Right ventricle myocardium inferior (tissue), 1 donor: ENCODE measurements at places on chromosomes 1 and 21.

DNA sequence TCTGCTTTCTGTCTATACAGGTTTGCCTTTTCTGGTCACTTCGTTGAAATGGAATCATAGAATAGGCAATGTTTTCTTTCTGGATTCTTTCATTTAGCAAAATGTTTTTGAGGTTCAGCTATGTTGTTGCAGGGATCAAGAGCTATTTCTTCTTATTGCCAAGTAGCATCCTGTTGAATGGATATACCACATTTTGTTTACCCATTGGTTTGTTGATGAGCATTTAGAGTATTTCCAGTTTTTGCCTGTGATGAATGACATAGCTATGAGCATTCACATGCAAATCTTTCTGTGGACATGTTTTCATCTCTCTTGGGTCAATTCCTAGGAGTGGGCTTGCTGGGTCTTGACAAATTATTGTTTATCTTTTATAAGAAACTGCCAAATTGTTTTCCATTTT, 115.5 kb downstream of the ACTL8 start:
- DNase-seq, result no peak

DNA sequence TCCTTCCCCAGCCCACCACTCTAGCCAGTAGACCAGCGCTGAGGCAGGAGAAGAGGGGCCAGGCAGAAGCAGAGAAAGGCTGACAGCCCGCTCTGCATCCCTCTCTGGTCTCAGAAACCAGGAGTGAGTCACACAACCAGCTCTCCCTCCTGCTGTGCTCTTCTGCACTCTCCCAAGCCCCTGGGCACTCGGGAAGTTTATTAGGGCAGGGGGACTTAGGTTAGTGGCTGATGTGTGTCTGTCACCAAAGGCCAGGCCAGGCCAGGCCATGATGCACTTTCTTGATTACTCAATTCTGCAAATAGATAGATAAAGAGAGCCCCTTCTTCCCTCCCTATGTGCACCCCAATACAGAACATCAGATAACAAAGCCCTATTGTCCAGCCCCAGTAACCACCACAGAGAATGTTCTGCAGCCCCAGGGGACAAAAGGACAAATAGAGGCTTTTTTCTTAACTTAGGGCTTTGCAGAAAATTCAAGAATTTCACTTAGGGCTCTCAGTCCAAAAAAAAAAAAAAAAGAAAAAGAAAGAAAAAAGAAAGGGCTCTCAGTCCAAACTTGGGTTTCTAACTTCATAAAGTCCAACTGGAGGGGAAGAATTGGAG, 52.9 kb upstream of the CNTN2 start:
- no peak for DNase-seq

DNA sequence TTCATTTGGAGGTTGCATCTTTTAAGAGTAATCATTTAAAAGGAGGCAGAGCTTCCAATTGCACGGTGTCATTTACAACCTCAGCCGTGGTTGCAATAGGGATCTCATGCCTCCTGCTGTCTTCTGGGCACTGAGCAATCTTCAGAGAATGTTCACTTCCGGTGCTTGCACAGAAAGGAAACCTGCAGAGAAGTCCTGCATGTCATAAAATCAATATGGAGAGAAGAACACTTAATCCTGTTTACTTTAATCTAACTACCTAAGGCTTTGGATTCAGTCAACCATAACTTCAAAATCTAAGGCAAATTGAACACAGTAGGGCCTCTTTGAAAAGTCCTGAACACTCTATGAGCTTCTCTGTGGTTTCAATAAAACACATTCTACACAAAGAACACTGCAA, 11.3 kb upstream of the MAP10 start:
- no peak for DNase-seq

DNA sequence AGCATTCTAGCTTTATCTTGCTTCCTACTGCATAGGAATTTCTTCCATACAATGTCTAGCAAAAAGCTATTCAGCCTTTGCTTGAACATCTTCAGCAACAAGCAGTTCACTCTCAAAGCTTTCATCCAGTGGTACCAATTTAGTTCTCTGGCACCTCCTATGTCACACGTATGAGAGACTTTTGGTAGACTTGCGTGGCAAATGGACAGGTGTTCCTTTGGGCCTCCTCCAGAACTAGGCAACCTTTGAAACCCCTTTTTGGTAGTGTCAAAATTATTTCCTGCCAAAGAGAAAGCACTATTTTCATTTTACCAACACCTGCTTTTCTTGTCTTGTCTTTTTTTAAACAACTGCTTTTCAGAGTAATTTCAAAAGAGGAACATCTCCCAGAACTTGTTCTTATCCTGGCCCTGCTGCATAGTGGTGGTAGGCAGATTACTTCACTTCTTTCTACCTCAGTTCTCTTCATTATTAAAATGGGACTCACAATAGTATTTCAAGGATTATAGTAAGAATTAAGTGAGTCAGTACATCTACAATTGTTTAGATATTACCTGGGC, 122.4 kb downstream of the MAST2 start:
- no peak for DNase-seq

DNA sequence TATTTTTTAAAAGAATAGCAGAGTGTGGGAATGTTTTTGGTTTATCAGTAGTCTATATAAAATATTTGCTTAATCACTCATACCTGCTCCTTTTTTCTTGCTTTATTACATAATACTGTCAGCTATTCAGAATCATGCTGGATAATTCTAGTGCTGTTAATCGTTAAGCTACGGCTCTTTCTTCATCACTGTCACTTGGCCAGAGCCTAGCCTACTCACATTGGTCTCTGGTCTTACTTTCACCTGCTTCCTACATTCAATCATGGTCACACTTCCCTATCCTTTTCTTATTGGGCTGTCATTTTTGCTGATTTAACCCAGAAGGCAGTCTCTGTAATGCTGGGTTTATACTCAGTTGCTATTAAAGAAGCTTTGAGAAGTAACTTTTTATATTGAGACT, 2.5 kb downstream of the KLHL20 start:
- DNase-seq, result no peak

GRCh38 chr1:146021050-146021445, 487 bp downstream of the HJV start:
- no peak for DNase-seq

- DNase-seq, result no peak
Measured at GRCh38 chr21:45416620-45417019, 11.7 kb downstream of the COL18A1 start.

- no peak for DNase-seq
Measured at GRCh38 chr1:244150665-244151064, 99.6 kb downstream of the ZBTB18 start.

- no peak for DNase-seq
Measured at GRCh38 chr1:43867976-43868740, 65.4 kb upstream of the ARTN start.

DNA sequence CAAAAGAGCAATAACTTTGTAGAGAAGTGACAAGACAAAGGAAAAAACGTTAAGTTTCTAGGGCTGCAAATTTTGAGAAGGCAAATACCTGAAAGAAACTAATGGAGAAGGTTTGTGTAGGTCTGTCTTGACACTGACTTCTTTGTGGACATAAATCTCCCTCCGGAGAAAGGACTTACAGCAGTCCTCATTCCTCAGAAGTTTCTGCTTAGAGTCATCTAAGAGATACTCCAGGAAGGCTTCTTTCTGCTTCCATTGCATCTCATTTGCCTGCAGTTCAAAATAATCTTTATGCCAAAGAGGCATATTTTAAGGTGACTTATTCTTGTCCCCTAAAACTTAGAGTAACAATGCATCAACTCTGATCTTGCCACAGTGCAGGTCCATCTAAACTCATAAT, 4.4 kb upstream of the C4BPB start:
- no peak for DNase-seq

DNA sequence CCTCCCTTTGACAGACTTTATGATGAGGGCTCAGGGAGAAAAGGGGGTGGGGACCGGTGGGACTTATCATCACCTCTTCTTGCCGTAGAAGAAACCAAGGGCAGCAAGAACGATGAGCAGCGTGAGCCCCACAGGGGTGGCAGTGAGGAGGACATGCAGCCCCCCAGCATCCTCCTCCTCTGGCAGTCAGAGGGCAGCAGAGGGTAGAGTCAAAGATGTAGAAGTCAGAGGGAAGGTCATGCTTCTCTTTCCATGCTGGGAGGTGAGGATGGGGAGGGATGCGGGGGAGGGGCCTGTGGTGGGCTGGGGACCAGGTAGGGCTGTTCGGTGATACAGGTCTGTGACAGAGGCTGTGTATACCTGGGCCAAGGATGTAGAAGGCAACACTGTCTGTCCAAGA, 14.8 kb downstream of the INSRR start:
- DNase-seq, result no peak

GRCh38 chr1:8915446-8915845, 30.2 kb upstream of the CA6 start:
- DNase-seq, result no peak

DNA sequence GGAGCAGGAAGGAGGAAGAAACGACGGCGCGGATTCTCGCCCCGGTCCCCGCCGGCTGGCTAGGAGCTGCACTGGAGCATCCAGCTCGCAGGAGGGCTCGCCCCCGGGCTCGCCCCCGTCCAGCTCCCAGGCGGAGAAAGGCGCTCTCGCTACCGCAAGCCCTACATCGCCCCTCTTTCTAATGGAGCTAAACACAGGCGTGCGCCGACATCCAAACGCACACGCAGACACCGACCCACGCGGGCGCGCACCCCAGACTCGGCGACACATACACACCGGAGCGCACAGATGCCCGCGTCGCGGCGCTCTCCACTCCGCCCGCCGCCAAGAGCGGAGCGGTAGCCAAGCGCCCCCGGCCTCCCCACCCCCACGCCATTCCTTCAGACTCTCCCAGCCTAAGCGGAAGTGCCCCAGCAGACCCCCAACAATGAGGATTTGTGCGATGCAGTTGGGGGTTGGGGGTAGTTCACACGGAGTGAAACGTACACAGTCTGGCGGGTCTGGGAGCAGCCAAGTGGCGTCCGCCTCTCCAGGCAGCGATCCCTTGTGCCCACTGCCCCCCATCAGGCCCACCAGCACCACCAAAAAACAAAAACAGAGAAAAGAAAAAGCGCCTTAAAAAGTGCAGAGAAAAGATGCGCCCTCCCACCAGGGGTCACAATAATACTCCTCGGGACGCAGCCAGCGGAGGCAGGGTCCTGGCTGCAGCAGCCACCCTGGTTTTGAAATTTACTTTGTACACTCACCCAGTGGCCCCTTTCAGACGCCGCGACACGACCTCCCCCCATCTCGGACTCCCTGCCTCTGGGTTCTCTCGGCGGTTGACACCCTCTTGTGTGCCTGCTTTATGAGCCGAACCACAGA, 1.4 kb downstream of the DAB1 start:
- DNase-seq, result no peak

DNA sequence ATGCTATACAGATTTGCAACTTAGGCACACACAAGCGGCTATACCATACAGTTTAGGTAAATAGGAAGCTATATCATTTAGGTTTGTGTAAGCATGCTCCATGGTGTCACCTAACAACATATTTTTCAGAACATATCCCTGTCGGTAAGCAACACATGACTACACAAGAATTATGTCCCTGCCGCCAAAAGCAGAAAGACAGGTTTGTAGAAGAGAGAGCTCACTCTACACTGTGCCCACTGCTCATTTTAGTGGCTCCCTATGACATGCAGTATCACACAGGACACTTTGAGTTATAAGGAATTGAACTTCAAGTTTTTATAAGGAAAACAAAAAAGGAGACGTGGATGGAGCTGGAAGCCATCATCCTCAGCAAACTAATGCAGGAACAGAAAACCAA, 132.5 kb upstream of the KAZN start:
- DNase-seq, result no peak

DNA sequence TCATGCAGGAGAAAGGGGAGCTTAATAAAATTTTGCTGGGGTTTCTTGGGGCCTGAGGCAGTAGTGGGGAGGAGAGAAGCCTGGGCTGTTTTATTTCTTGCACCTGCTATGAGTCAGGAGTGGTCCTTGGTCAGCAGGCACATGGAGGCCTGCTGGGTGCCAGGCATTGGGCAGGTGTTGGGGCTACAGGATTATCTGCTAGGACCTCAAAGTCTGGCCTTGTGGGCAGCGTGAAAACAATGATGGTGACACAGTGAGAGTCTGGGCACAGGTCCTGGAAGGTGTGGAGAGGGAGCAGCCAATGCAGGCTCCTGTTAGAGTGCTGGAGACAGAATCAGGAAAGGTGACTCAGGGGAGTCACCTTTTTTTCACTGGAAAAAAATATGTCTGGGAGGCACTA, 17.2 kb downstream of the ROR1 start:
- DNase-seq, result no peak

DNA sequence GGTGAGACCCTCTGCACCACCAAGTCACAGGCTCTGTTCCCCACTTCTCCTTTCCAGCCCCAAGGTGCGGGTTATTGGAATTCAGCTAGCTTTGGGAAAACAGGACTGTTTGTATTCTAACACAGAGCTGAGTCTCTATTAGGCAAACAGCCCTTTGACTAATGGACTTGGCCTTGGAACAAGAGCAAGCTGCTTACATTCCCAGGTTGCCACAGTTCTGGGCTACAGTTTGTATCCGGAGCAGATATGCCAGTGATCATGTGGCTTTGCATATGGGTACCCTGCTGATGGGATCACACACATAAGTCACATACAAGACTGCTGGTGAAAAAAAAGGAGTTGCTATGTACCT, 110.5 kb upstream of the COA6 start:
- DNase-seq, result no peak

GRCh38 chr1:91778964-91779363, 107.0 kb downstream of the TGFBR3 start:
- no peak for DNase-seq

GRCh38 chr1:43809097-43809673, 101.8 kb downstream of the ST3GAL3 start:
- DNase-seq, result no peak

DNA sequence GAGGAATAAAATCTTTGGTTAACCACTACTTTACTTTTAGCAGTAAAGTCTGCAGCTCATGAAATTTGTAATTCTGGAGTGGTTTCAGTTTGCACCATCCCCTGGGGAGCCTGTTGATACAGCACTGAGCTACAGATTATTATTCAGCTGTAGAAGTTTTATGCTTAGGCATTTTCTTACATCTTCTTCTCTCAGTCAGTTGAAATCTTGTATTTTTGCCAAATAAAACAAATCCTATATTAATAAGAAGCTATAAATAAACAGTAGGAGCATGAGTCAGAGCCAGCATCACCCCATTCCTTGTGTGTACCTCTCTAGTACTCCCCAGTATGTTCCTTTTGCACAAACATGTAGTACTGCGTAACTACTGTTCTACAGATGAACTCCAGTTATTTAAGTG, 118.9 kb downstream of the ATF6 start:
- no peak for DNase-seq
